ENCODE measurements at places on chromosomes 7 and 10.

DNA sequence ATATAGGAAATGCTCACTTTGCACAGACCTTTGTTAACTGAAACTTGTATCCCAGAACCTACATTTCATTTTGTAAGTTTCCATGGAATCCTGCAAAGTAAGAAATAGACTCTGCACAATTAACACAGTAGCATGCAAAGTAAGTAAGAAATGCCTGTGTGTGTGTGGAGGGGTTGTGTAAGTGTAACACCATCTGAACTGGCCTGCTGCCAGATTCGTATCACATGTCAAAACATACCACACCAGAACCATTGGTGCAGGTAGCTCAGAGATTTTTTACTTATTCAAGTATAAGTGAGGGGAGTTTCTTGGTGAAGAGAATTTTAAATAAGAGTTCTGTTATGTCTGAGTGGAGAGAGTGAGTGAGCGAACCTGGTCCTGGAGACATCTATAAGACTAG lies 17.9 kb upstream of the DDX21 start:
- no peak for DNase-seq

GRCh38 chr10:92122941-92123450 lies 167.9 kb downstream of the CPEB3 start:
- DNase-seq: no peak

DNA sequence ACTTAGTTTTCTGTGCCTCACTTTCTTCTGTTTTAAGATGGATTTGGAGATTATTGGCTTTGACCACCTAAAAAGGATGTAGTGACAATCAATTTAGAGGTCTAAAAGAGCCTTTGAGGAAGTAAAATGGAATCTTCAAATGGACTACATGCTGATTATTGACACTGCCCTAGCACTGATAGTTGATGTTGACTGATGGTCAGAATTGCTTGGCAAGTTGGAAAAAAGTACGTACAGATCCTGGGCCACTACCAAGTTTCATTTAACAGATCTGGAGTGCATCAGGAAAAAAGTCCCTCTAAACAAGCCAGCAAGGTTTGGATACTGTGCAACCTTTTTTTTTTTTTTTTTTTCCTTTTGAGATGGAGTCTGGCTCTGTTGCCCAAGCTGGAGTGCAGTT lies 81.1 kb downstream of the TCF7L2 start:
- no peak for DNase-seq

- no peak for DNase-seq
These were observed 325.2 kb downstream of the BICC1 start for GRCh38 chr10:58837826-58838225.

- no peak for DNase-seq
These were observed 3.3 kb upstream of the UNCX start for GRCh38 chr7:1229202-1229947.

All from CMK (cell line).